H9 (cell line): ENCODE measurements at places on chromosomes 7 and 10. TPM values are rescaled to one million over a fixed set of nuclear protein-coding genes. Genes with fewer than 3 reads are reported as not detected.

DNA sequence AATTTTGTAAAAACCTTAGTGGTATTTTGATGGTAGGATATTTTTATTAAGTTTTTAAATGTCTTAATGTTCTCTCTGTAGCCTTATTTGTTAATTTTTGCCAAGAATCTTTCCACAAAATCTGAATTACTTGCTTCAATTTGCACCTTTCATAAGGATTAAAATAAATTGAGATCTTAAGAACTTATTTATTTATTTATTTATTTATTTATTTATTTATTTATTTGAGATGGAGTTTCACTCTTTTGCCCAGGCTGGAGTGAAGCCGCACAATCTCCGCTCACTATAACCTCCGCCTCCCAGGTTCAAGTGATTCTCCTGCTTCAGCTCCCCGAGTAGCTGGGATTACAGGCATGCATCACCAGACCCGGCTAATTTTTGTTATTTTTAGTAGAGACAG lies 98.6 kb downstream of the PPP1R9A start:
- no peaks in the 10 kb centered on the region for H3K4me1 ChIP-seq
- no peak overlapping the region for H3K27ac ChIP-seq
- no peak overlapping the region for H3K4me3 ChIP-seq
- H3K36me3 ChIP-seq = no peaks in the 10 kb centered on the region
- no peaks in the 10 kb centered on the region for H3K27me3 ChIP-seq

The NACAD gene
- total RNA-seq = 6.4 and 8.0 TPM in 2 replicates

The AKR1C4 gene
- total RNA-seq = not detected in 2 replicates

The ZPBP gene
- not detected in 2 replicates for total RNA-seq

DNA sequence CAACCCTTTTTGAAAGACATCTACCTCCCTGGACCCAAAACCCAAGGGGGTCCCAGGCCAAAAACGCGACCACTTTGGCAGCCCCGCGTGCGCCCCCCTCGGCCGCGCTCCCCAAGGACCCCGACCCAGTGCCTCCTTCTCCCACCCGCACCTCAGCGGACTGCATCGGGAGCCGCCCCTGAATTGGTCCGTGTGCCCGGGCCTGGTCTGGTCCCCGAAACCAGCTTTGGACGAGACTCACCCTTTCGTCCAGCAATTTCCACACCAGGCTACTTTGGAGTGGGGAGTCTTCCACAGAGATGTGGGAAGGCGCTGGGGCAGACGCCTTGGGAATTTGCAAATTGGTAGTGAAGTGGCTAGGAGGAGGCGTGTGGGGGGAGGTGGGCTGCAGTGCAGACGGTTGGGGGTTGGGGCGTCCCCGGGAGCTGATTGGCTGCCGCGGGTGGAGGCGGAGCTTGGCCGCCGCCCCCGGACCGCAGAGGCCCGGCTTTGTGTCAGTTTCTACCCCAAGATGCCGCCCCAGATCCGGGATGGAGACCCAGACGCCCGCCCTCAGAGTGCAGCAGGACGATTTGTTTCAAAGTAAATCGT lies 16.9 kb downstream of the TCAF1 start:
- peak overlapping the region; percentile 89 for H3K4me3 ChIP-seq
- H3K27me3 ChIP-seq = no peaks in the 10 kb centered on the region
- DNase-seq = peak; percentile 90
- peaks cover 9% of the 10 kb centered on the region for H3K36me3 ChIP-seq
- H3K27ac ChIP-seq = no peak overlapping the region

GRCh38 chr10:59971915-59972314 lies 65.6 kb upstream of the CCDC6 start:
- no peak overlapping the region for H3K4me3 ChIP-seq
- peaks cover 8% of the 10 kb centered on the region for H3K36me3 ChIP-seq
- DNase-seq = no peak
- H3K4me1 ChIP-seq = peaks cover 1% of the 10 kb centered on the region; the same call in 1 of the 2 replicates
- no peaks in the 10 kb centered on the region for H3K27me3 ChIP-seq

DNA sequence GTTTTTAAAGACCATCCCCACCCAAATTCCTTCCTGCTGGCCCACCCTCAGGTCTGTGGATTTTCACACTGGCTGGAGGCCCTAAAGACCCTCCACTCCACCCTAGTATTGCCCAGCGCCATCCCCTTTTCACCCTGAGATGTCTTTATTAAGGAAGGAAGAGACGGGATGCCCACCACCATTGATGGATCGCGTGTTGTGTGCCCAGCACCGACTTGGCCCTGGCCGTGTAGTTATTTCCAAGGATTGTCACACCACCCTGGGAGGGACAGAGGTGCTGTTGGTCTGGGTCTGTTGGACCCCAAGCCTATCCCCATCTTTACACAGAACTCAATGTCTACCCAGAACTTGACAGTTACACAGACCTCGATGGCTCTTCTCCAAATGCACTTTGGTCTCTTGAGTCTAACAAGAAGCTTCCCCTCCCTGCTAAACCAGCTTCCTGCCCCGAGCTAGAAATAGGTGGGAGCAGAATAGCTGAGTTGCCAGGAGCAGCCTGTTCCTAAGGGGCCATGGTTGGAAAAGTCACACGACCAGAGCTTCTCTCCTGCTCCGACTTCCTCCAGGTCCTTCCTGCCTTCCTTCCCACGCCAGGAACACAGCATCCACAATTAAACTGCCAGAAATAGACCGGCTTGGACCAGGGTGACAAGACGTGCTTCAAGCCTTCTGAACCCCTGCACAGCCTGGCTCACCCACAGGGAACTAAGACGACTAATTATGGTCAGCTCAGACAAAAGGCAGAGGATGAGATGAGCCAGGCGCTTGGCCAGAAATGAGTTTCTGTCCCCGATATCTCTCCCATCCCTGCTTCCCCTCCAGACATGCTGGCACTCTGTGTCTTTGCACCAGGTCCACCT lies 139.5 kb upstream of the CHST15 start:
- no peaks in the 10 kb centered on the region for H3K36me3 ChIP-seq
- H3K4me3 ChIP-seq = no peak overlapping the region
- no peaks in the 10 kb centered on the region for H3K27me3 ChIP-seq
- H3K4me1 ChIP-seq = no peaks in the 10 kb centered on the region
- H3K27ac ChIP-seq = no peak overlapping the region
- DNase-seq = no peak

DNA sequence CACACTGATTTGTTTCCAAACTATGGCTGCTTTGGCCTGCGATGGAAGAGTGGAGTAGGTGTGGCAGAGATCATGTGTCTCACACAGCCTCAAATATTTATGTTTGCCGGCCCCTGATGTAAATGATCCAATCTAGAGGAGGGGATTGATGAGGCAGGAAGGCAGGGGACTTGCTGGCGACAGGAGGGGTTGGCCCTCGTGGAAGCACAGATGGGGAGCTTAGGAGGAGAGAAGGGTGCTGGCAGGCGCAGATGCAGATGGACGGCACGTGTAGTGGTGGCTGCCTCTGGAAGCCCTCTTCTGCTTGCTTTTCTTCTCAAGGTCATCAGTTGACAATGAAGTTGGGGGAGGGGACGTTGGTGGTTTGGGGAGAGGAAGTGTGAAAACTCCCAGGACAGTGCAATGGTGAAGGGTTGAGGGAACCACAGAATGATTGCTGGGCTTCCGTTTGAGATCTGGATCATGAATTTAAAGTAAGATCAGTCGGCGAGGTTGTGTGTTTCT lies 15.4 kb downstream of the COL13A1 start:
- H3K4me3 ChIP-seq = no peak overlapping the region
- no peak overlapping the region for H3K27ac ChIP-seq
- DNase-seq = no peak
- no peaks in the 10 kb centered on the region for H3K27me3 ChIP-seq
- peaks cover 11% of the 10 kb centered on the region for H3K36me3 ChIP-seq

DNA sequence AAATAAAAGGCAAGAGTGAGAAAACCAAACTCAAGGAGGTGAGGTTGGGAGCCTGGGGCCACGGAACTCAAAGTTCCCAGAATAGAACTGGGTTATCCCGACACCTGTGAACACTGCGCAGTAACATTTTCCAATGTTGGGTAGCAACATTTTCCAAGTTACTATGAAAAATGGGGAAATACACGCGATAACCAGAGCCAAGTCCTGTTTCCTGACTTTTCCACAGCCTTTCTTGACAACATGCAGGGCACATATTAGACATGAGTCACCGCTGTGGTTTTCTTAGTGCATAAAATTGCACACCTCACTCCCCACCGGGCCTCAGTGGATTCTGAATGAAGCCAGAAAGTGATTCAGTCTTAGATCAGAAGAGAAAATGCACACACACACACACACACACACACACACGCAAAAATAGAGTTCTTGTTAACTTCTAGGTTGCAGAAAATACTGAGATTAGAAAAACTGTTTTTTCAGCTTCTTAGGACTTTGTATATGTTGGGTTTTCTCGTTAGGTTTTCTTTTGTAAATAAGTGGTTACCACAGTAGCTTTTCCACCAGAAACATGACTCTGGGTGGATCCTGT lies 70.0 kb downstream of the CAMK1D start:
- H3K4me1 ChIP-seq = no peaks in the 10 kb centered on the region
- no peak overlapping the region for H3K4me3 ChIP-seq
- H3K36me3 ChIP-seq = no peaks in the 10 kb centered on the region; the same call in 2 of the 3 replicates
- no peak for DNase-seq

DNA sequence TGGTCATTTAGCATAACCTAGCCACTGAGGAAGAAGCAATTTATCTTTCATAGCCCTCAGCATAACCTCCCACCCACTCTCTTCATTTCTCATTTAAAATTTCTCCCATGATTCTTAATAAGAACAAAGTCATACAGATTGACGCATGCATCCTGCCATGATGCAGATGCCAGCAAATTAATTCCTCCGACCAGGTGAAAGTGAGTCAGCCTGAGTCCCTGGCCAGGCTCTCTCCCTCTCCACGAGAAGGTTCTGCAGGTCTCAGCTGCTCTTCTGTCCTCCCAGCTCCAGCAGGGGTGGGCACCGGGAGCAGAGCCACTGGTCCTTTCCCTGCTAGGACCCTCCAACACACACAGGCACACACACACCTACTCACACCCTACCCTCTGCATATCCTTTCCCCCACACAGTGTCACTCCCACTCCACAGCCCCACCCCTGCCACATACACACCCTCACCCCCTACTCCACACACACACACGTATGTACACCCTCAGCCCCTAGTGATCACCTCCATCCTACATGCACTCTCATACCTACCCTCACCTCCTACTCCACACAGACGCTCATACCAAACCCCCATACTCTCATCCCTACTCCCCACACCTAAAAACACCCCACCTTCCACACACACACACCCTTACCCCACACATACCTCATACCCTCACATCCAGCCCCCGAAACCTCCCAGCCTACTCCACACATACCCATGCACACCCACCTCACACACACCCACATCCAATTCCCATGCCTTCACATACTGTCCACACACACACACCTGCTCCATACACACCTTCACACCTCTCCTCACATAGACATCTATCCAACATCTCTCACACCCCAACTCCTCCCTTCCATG lies 78.0 kb downstream of the FAM13C start:
- peaks cover 1% of the 10 kb centered on the region; the same call in 1 of the 2 replicates for H3K4me1 ChIP-seq
- no peak overlapping the region for H3K4me3 ChIP-seq
- no peak overlapping the region for H3K27ac ChIP-seq
- DNase-seq = no peak

GRCh38 chr10:54607983-54608382 lies 193.0 kb downstream of the PCDH15 start:
- H3K4me3 ChIP-seq = no peak overlapping the region
- H3K27ac ChIP-seq = no peak overlapping the region
- H3K27me3 ChIP-seq = no peaks in the 10 kb centered on the region
- DNase-seq = peak; percentile 48

GRCh38 chr7:16801111-16801542 lies 3.7 kb downstream of the AGR2 start:
- H3K27me3 ChIP-seq = no peaks in the 10 kb centered on the region
- H3K27ac ChIP-seq = no peak overlapping the region
- no peak for DNase-seq

- no peak overlapping the region for H3K4me3 ChIP-seq
- no peak overlapping the region for H3K27ac ChIP-seq
- DNase-seq = no peak
- H3K36me3 ChIP-seq = no peaks in the 10 kb centered on the region
- no peaks in the 10 kb centered on the region for H3K27me3 ChIP-seq
These were observed 179.0 kb downstream of the DGKI start for GRCh38 chr7:137667633-137668387.

DNA sequence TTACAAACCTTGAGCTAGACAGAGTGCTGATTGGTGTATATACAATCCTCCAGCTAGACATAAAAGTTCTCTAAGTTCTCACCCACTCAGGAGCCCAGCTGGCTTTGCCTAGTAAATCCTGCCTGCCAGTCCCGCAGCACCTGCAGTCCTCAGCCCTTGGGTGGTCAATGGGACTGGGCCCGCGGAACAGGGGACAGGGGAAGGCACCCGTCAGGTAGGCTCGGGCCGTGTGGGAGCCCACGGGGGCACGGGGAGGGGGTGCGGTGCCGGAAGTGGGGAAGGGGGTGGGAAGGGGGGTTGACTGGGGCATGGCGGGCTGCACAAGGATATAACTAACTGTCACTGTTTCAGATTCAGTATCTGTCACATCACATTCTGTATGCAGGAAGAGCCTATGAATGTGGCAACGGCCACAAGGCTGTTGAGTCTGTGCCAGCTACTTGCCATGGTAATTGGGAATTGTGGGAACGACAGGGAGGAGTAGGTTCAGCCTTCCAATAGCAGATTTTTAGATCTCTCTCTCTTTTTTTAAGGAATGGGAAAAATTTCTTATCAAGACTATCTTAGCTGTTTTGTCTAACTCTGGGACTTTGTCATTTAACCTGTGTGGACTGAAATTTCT lies 205.1 kb upstream of the PLPP4 start:
- H3K27me3 ChIP-seq = no peaks in the 10 kb centered on the region
- DNase-seq = no peak
- no peaks in the 10 kb centered on the region for H3K36me3 ChIP-seq

- no peak overlapping the region for H3K27ac ChIP-seq
- no peak for DNase-seq
These were observed 7.0 kb downstream of the ANKMY2 start for GRCh38 chr7:16638282-16639280.

GRCh38 chr7:128810473-128810872 lies 18.7 kb downstream of the CCDC136 start:
- H3K27me3 ChIP-seq = no peaks in the 10 kb centered on the region
- no peak overlapping the region for H3K27ac ChIP-seq
- 0 out of 2 replicates have a peak, but pooled peaks cover 3% of the 10 kb centered on the region for H3K4me1 ChIP-seq
- no peak for DNase-seq

The NEUROG3 gene
- not detected in 2 replicates for total RNA-seq

DNA sequence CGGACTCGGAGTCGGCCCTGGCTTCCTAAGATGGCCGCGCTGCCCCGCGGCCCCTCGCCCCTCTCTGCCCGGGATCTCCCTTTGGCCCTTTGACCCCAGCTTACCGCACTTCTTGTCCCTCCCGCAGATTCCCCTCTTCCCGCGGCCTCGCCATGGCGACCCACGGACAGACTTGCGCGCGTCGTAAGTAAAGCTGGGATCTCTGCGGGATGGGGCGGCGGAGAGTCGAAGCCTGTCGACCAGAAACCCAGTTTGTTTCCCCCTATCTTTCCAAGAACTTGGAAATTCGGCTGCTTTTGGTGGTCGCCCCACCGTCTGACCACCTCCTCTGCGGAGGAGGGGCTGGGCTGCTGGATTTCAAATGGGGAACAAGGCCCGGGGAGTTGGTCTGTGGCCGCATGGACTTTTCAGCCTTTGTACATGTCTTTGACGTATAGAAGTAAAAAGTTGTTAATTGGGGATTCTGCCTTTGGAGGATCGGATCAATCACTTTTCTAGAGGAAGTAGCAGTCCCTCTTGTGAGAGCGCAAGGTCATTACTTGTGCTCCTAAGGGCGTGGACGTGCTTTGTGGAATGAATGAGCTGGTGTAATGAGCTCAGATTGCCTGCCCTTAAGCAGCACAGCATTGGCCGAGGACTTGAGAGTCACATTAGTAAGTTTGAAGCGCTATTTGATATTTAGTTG lies 553 bp downstream of the VDAC2 start:
- peaks cover 47% of the 10 kb centered on the region for H3K36me3 ChIP-seq
- H3K4me1 ChIP-seq = peaks cover 17% of the 10 kb centered on the region
- H3K27me3 ChIP-seq = no peaks in the 10 kb centered on the region
- peak overlapping the region; percentile 94 for H3K4me3 ChIP-seq

GRCh38 chr7:117972606-117973005 lies 99.4 kb upstream of the CTTNBP2 start:
- H3K27me3 ChIP-seq = no peaks in the 10 kb centered on the region
- no peaks in the 10 kb centered on the region for H3K4me1 ChIP-seq
- DNase-seq = no peak

The DRGX gene
- not detected in 2 replicates for total RNA-seq
